ENCODE measurements at places on chromosomes 5 and 9.
A peak's percentile ranks its signal among the peaks of the same experiment; 100 is the strongest.

GRCh38 chr5:957748-958485 is 50.7 kb upstream of the NKD2 start:
- no peak for DNase-seq

- DNase-seq: no peak
These were observed 239.9 kb upstream of the PAPPA start for GRCh38 chr9:115913696-115914095.

GRCh38 chr5:90518661-90519060 is 10.7 kb downstream of the LYSMD3 start:
- DNase-seq: no peak

- DNase-seq: no peak
These were observed 25.2 kb downstream of the RIGI start for GRCh38 chr9:32500768-32501167.

DNA sequence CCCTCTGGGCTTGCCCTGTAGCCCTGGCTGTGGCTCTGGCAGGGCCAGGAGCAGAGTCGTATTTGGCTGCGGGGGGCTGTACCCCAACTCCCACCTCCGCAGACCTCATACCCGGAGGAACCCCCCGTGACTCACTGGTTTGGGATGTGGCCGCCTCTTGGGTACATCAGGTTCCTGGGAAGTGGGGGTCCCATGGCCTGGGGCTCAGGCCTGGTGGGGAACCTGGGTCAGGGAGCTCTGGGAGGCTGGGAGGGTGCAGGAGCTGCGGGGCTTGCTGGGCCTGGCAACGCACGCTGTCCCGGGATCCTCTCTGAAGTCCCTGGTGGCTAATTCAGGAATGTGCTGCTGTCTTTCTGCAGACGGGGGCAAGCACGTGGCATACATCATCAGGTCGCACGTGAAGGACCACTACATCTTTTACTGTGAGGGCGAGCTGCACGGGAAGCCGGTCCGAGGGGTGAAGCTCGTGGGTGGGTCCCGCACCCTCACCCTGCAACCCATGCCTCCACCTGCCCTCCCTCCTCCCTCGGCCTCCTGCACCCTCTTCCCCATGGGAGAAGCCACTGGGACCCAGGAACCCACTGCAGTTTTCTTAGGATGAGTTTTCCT is 2.4 kb downstream of the LCN1 start:
- no peak for DNase-seq

- no peak for DNase-seq
These were observed 481.3 kb downstream of the CCDC171 start for GRCh38 chr9:16033921-16034691.

GRCh38 chr9:134530724-134531123 is 110.9 kb upstream of the COL5A1 start:
- DNase-seq: no peak

DNA sequence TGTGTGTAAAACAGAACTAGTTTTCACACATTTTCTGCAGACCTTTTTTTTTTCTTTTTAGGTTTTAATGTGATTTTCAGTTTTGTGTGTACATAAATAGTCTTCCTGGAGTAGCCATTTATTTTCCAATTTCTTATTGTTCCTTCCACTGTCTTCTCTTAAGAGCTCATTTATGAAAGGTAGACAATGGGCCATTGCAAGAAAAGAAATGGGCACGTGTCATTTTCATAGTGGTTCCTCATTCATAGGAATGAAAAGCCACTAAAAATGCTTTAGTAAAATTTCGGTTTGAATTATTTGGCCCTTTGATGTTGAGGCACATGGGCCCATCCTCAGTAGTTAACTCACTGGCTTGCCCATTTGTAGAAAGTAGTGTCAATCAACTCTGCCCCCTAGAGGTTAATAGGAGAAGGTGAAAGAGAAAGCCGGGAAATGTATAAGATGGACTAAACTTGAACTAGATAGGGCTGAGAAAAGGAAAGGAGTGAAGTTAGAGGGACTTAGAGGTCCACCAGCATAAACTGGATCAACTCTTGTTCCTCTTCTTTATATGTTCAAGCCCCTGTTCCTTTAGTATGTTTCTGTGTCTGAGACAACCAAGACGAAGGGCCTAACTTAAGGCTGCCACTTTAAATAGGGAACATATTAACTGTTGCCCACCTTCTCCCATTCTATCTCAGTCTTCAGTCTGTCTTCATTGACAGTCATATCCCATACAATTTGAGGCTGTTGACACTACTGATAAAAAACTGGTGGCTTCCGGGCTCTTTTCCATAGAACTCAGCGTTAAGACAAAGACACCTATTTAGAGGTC is 72.6 kb downstream of the SMARCA2 start:
- DNase-seq: peak; percentile 13

- DNase-seq: no peak
These were observed 163.7 kb downstream of the MAN2A1 start for GRCh38 chr5:109853377-109853776.

DNA sequence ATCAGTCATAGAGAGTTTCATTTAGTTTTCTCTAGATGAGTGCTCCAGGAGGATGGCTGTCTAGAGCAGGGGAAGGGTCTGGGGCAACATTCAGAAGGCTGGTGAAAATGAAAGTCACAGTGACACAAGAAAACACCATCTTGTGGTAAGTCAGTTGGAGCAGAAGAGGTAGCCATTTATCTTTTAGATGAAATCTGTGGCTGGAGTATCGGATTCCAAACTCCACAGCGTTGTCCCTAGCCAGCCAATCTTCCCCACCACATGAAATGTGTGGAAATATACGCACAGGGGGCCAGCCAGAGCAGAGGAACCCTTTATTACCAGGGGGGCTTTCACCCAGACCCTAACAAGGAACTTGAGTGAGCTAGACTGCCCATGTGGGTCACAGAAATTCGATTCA is 15.9 kb upstream of the TNFAIP8 start:
- no peak for DNase-seq

GRCh38 chr9:11257992-11258391 is 645.2 kb upstream of the PTPRD start:
- no peak for DNase-seq

- DNase-seq: no peak
These were observed 375.6 kb upstream of the CLINT1 start for GRCh38 chr5:158234323-158235158.

DNA sequence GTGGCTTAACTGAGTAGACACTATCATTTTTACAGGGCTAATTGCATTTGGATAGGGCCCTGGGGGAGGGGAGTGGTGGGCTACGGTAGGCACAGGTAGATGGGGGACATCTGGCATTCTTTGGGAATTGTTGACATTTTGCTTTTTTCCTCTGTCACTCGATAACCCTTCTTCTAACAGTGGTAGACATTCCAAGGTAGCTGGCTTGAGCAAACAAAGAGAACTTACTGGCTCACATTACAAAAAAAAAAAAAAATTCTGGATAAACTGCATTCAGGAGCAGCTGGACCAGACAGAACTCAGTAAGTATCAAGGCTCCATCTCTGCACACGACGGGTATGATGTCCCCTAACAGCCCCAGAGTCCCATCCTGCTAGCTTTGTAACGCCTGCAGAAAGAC is 585.2 kb downstream of the ZNF608 start:
- DNase-seq: no peak

DNA sequence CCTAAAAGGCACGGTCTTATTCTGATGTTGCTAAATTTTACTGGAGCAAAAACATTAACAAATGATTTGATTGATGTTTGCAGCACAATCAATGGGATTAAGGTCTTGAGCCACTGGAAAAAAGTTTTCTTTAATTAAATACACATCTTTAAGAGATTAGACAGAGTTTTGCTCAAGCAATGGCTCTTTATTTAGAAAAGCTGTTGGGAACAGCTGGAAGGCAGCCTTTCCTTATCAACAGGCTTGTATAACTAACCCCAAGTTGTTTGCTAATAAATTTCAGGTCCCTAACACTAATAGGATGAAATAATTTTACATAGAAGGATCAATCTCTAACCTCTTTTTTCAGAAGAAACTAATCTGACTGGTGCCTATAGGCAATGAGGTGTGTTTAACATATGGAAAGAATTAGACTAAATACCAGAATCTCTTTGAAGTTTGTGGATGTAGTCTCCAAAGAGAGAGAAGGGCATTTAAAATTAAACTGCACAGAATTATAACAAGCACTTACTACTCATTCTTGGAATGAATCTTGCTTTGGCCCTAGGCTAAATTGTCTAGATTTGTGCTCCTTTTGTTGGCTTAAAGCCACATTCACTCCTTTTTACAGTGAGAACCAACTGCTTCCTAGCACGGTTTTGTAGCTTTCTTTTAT is 67.3 kb upstream of the TNFAIP8 start:
- DNase-seq: no peak

DNA sequence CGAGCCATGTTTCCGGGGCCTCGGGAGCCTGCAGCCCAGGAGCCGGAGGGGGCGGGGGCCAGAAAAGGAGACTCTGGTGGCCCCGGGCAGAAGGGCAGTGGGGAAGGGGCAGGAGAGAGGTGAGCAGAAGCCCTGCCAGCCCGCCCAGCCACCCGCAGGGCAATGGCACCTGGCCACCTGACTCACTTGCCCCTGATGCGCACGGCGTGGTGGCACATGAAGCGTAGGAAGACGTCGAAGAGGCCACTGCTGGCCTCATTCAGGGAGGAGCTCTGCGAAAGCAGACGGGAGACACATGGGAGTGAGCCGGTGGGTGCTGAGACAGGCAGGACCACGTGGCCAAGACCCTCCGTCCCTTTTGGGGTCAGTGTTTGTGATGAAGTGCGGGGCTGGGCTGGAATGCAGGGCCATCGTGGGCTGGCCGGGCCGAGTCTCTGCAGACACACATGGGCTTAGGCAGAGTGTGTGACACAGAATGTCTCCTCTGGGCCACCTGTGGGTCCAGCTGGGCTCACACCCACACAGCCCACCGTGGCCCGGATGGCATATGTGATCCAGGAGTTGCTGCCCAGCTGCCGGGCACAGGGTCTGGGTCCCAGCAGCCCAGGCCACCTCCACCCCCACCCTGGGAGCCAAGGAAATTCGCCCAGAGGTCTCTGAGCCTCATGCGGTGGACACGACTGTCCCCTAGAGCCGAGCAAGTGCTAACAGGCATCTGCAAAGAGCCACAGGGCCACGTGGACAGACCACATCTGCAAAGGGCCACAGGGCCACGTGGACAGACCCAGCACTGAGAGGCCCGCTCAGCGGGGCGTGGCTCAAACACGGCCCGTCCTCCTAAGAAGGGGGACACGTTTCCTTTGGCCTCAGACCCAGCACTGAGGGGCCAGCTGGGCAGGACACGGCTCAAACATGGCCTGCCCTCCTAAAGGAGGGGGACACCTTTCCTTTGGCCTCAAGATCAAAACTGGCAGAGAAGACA is 23.6 kb downstream of the TERT start:
- no peak for DNase-seq

- no peak for DNase-seq
These were observed 16.7 kb upstream of the TAF11L2 start for GRCh38 chr5:17481378-17481777.

DNA sequence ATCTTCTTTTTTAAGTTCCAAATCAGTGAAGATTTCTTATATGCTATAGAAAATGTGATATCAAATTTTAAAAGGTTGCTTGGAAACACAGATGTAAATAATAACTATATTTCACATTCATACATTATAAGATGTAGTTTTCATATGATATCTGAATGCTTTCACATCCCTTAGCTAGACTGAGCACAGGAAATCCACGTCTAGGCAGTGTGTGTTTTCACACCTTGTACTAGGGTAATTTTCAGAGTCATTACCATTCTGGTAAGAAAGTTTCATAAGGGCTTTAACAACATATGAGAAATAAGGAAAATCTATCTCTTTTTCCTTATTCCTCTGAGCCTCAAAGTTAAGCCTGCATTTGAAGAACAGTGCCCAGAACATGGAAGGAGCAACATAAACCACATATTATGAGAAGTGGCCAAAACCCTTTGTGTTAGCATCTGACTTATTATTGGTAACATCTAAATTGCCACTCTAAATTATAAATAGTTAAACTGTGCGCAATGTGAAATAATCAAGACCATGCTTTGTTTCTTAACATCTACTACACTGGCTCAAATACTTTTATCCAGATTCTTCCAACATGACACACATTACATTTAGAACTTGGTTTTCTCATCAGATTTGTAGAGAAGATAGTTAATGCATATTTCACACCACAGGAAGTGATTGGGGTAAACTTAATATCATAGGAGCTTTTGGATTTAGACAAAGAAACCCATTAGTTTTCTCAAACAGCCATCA is 113.3 kb downstream of the PPP2R2B start:
- no peak for DNase-seq

GRCh38 chr9:99400184-99400731 is 178.2 kb downstream of the SEC61B start:
- no peak for DNase-seq

DNA sequence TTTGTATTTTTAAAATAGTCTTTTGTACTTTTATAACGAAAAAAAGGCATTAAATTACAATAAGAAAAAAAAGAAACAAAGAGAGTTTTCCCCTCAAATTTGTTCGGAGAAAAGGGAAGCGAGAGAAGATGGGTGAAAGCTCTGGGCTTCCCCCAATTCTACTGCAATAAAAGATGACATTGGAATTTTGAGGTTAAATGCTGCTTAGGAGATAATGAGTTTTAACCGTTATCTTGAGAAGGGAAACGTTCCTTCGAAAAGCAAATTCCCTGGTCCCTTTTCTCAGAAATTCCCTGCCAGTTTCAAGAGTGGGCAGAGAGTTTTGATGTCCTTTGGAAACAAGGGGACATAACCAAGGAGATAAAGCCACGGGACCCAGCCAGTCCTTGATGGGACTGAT is 18.4 kb upstream of the ERGIC1 start:
- DNase-seq: no peak

- DNase-seq: no peak
These were observed 338.0 kb downstream of the MAN2A1 start for GRCh38 chr5:110027527-110028322.

DNA sequence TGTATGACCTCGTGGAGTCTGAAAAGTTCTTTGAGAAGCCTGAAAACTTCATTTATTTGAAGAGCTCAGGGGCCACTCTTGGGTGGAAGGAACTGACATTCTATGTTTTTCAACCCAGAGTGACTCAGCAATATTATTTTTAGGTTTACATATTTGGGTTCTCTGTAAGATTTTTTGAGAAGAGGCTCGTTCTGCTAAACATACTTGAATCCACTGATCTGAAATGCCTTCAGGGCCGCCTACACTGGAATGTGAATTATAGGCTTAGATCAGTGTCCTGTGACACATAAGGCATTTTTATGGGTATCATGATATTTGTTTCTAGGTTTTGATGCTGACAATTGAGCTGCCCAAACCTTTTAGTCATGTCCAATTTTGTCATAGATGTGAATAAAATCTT is 86.2 kb downstream of the PSAT1 start:
- no peak for DNase-seq

GRCh38 chr5:107211630-107212029 is 459.1 kb downstream of the EFNA5 start:
- no peak for DNase-seq

DNA sequence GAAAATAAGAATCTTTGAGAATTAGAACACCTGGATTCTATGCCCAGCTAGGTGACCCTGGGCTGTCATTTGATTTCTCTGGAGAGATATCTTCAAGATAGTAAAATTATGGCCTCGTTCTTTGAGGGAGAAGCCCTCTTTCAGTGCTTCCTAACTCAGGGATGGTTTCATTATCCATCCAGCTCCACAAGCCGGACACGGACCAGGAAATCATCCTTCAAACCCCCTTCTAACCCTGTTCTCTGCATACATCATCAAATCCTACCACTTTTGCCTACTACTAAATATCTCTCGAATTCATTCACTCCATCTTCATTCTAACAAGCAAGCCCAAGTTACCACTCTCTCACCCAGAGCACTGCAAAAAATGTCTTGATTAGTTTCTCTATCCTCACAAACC is 57.2 kb downstream of the MAPKAP1 start:
- no peak for DNase-seq

- DNase-seq: no peak
These were observed 74.9 kb downstream of the COL15A1 start for GRCh38 chr9:99018653-99019052.
